ENCODE measurements at places on chromosomes 1 and 21.

DNA sequence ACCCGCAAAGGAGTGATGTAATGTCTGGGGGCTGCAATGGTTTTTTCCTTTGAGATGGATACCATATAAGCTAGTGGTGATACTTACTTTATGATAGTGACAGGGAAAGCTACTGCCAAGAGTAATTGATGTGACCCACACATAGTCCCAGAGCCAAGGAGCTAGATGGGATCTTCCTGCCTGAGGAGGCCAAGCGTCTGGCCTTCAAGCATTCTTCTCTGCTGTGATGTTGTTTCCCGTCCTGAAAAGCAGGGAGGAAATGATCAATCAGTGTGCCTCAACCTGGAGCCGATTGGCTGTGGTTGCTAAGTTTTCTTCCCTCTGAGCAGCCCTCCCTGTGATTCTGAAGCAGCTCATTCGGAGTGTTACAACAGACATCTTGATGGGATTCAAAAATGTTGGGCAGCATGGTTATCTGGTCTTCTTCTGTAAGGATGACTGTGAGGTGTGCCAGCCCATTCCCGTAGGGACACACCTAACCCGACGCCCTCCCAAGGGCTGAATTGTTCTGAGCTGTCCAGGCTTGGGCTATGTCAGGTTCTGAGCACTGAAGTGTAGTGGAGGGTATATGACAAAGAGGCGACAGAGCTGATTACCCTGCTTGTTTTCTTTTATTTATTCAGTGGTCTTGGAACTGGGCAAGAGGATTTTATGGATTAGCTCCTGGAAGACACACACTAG is 56.7 kb downstream of the UCK2 start:
- no peak for DNase-seq

- DNase-seq, result no peak
These were observed 28.1 kb upstream of the ACBD6 start for GRCh38 chr1:180530501-180530900.

DNA sequence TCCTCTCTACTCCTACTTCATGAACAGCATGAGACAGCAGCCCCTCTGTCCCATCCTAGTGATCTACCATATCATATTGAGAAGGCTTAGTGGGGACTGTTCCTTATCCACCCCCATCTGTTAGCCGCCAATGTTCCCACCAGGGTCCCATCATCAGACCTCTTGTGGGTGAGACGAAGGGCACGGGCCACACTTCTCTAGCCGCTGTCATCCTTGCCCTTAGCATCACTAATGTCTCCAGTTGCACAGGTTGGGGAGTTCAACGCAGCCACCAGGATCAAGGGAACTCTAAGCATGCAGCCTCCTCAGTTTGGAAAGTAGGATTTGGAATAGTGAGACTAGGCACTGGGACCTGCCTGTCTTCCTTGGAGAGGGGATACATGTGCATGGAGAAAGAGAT is 20.1 kb downstream of the INKA2 start:
- DNase-seq, result no peak

- DNase-seq, result no peak
These were observed 503 bp upstream of the SRSF11 start for GRCh38 chr1:70220517-70221237.

DNA sequence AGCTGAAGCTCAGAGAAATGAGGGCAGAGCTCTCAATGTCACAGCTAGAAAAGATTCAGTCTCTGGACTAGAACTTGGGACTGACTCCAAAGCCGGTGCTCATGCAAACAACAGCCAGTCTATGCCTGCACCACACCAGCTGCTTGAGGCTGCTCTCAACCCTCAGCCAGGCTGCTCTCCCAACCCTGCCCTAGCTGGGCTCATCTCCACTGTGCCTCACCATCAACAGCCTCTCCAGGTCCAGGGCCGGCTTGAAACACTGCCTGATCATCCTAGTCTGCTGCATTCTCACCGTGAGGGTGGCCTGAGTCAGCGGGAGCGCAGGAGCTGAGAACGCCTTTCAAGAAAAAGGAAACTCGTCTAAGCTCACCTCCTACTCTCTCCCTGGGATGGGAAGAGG is 94.5 kb downstream of the PTPRU start:
- no peak for DNase-seq

GRCh38 chr1:91803123-91803522 is 82.8 kb downstream of the TGFBR3 start:
- DNase-seq, result no peak

GRCh38 chr1:221039616-221040015 is 160.4 kb downstream of the HLX start:
- DNase-seq, result no peak

GRCh38 chr1:219359126-219359525 is 185.4 kb downstream of the LYPLAL1 start:
- no peak for DNase-seq

DNA sequence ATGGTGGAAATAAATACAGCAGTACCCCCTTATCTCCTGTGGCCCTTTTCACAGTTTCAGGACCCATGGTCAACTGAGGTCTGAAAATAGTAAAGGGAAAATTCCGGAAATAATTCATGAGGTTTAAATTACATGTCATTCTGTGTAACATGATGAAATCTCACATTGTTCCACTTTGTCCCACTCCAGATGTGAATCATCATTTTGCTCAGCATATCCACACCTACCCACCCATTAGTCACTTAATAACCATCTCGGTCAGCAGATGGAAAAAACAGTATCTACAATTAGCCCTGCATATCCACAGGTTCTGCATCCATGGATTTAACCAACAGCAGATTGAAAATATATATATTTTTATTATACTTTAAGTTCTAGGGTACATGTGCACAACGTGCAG is 86.9 kb upstream of the GORAB start:
- no peak for DNase-seq

- no peak for DNase-seq
These were observed 6.8 kb downstream of the KCNH1 start for GRCh38 chr1:211127166-211127565.

DNA sequence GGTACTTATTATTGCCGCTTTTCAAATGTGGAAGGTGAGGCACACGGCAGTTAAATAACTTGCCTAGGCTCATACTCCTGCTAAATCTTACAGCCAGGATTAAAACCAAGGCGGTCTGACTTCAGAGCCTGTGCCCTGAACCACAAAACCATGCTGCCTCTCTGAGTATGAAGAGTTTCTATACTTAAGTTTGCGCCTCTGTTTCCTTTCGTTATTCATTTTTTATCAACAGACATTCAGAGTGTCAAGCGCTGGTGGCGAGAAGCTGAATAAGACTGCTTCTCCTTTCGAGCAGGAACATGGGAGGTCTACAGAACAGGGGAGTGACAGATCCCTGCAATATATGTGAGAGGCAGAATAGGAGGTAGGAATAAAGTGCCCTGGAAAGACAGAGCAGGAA is 96.0 kb upstream of the DUSP10 start:
- no peak for DNase-seq

GRCh38 chr1:157030728-157031127 is 14.8 kb downstream of the ARHGEF11 start:
- DNase-seq, result no peak

- DNase-seq, result no peak
These were observed 33.5 kb downstream of the EPHA2 start for GRCh38 chr1:16122350-16122881.

GRCh38 chr1:167119696-167120095 is 25.8 kb downstream of the STYXL2 start:
- no peak for DNase-seq

DNA sequence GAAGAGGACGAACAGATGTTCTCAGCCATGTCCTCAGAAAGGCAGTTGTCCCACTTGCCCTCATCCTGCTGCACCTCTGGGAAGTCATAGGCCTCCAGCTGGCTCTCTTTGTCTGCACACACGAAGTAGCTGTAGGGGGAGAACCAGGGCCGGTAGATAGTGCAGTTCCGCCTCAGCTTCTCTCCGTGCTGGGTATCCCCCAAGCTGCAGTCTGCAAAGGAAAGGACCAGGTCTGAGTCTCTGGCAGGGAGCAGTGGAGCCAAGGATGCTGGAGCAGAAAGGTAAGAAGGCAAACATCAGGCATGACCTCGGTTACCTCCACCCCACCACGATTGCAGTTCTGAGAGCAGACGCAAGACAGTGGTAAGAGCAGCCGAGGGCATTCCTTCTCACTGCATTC is 2.2 kb downstream of the SPATA46 start:
- no peak for DNase-seq

- no peak for DNase-seq
These were observed 38.6 kb upstream of the POFUT2 start for GRCh38 chr21:45326169-45326851.

- DNase-seq, result no peak
These were observed 95.5 kb downstream of the KAZN start for GRCh38 chr1:14693949-14694348.

GRCh38 chr1:27609210-27609555 is 5.2 kb upstream of the AHDC1 start:
- no peak for DNase-seq

DNA sequence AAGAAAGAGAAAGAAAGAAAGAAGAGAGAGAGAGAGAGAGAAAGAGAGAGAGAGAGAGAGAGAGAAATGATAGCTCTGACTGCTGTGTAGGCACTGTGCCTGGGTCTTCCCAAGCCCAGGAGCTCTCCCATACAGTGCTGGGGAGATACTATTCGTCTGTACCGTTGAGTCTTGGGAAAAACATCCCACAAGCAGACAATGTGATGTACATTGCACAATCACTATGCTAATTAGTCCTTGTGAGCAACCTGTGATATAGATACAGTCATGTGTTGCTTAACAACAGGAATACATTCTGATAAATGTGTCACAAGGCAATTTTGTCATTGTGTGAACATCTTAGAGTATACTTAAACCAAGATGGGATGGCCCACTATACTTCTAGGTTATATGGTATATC is 381.0 kb downstream of the HHAT start:
- DNase-seq, result no peak

- DNase-seq, result no peak
These were observed 92.9 kb downstream of the TRIM11 start for GRCh38 chr1:228313536-228314277.

DNA sequence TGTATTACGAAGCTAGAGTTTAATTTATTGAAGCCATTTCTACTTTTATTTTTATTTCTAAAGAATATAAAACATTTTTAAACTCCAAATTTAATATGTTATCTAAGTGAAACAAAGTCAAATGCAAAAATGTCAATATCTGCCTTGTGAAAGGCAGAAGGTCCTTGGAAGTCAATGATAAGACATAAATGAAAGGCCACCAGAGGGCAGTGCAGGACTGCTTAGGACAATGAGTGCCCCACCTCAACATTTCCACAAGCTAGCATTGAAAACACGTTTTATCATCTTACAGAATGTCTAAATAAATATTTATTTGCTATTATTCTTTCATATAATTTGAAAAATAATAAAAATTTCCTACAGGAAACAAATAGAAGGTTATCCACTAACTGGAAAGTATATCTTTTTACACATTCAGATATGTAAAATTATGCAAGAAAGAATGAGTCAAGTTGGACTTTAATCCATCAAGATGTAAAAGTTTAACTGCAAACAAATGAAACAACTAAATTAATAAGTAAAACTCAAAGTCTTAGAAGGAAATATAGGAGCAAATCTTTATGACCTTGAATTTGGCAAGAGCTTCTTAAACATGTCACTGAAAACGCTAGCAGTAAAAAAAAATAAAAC is 140.1 kb upstream of the FMN2 start:
- no peak for DNase-seq

GRCh38 chr1:19786988-19787423 is 12.7 kb downstream of the TMCO4 start:
- no peak for DNase-seq

- DNase-seq, result no peak
These were observed 24.4 kb downstream of the RRAGC start for GRCh38 chr1:38834937-38835827.

- DNase-seq, result no peak
These were observed 10.6 kb downstream of the G0S2 start for GRCh38 chr1:209685821-209686220.

DNA sequence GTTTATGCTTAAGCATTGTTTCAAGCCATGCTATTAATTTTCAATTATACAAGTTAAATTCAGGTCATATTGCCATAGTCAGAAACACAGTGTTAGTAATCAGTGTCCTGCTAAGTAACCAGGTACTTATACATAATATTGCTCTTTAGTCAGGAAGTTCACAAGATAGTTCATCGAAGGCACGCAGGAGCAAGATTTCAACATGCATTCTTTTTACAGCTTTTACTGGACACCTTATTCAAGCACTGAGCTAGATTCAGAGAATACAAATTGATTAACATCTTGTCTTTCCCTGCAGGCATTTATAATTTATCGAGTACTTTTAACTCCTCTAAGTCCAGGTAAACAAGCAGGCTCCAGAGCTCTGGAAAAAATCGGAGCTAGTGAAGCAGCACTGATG is 202.3 kb upstream of the BRINP3 start:
- DNase-seq, result no peak

- DNase-seq, result no peak
These were observed 19.2 kb downstream of the EBNA1BP2 start for GRCh38 chr1:43152866-43153265.

- DNase-seq, result no peak
These were observed 5.5 kb downstream of the MORC3 start for GRCh38 chr21:36325373-36326010.

DNA sequence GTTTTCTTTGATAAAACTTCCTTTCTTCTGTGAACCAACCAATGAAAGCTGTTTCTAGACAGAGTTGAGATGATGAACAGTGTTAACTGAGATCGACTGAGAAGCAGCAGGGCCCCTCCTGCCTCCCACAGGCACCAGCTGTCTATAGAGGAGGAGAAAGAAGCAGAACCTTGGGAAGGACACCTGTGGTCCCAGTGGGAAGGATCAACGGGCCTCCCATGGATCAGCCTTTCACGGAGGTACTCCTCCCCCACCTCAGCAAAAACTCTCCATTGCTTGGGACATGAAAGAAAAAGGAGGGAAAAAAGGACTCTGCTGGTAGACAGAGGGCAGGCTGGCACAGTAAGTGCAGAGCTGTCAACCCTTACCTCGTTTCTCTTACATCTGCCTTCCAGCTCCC is 40.5 kb downstream of the PLPPR5 start:
- no peak for DNase-seq
